Natural killer cell (primary cell): ENCODE measurements at places on chromosomes 7 and 10. TPM values are rescaled to one million over a fixed set of nuclear protein-coding genes. Genes with fewer than 3 reads are reported as not detected.

- no peaks in the 10 kb centered on the region for H3K36me3 ChIP-seq
- no peak for DNase-seq
These were observed 25.0 kb downstream of the GPR22 start for GRCh38 chr7:107494884-107495283.

- H3K27ac ChIP-seq: no peak overlapping the region
- H3K4me1 ChIP-seq: no peaks in the 10 kb centered on the region
- no peaks in the 10 kb centered on the region for H3K27me3 ChIP-seq
- no peak overlapping the region for H3K4me3 ChIP-seq
These were observed 363.7 kb upstream of the PODXL start for GRCh38 chr7:131919920-131920709.

DNA sequence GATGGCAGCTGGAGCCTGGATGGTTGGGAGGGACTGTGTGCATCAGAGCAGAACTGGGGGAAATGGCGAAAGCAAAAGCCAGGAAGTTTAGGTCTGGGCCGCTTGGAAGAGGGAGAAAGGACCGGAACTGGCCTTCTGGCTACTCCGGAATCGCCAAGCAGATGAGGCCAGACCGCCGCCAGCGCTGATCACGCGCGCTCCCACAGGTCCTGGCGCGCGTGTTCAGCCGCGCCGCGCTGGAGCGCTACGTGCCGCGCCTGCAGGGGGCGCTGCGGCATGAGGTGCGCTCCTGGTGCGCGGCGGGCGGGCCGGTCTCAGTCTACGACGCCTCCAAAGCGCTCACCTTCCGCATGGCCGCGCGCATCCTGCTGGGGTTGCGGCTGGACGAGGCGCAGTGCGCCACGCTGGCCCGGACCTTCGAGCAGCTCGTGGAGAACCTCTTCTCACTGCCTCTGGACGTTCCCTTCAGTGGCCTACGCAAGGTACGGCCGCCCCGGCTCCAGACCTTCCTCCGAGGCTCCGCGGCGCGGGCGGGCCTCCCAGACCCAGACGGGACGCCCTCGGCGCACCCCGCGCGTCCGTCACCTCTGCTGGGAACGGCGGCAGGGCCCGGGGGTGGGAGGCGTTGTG is 2.0 kb downstream of the CYP26C1 start:
- H3K36me3 ChIP-seq: peaks cover 3% of the 10 kb centered on the region
- H3K4me1 ChIP-seq: peaks cover 19% of the 10 kb centered on the region
- DNase-seq: no peak
- H3K27me3 ChIP-seq: peaks cover 7% of the 10 kb centered on the region
- H3K27ac ChIP-seq: no peak overlapping the region

- H3K27me3 ChIP-seq: no peaks in the 10 kb centered on the region
- no peak overlapping the region for H3K4me3 ChIP-seq
- H3K4me1 ChIP-seq: no peaks in the 10 kb centered on the region
These were observed 96.5 kb upstream of the SLC26A5 start for GRCh38 chr7:103542470-103542869.

- peak; percentile 34 for DNase-seq
- peaks cover 46% of the 10 kb centered on the region for H3K4me1 ChIP-seq
- H3K27me3 ChIP-seq: peaks cover 55% of the 10 kb centered on the region
- no peak overlapping the region for H3K4me3 ChIP-seq
- no peaks in the 10 kb centered on the region for H3K36me3 ChIP-seq
These were observed 5.8 kb downstream of the LBX1 start for GRCh38 chr10:101223274-101224059.

GRCh38 chr10:12833451-12833850 is 168.1 kb downstream of the CCDC3 start:
- no peaks in the 10 kb centered on the region for H3K36me3 ChIP-seq
- DNase-seq: no peak
- no peaks in the 10 kb centered on the region for H3K27me3 ChIP-seq
- no peak overlapping the region for H3K27ac ChIP-seq
- H3K4me1 ChIP-seq: no peaks in the 10 kb centered on the region
- no peak overlapping the region for H3K4me3 ChIP-seq

GRCh38 chr7:79979437-79979836 is 155.2 kb upstream of the GNAI1 start:
- no peak overlapping the region for H3K27ac ChIP-seq
- H3K27me3 ChIP-seq: no peaks in the 10 kb centered on the region
- DNase-seq: no peak
- H3K4me3 ChIP-seq: no peak overlapping the region
- no peaks in the 10 kb centered on the region for H3K36me3 ChIP-seq
- H3K4me1 ChIP-seq: no peaks in the 10 kb centered on the region

DNA sequence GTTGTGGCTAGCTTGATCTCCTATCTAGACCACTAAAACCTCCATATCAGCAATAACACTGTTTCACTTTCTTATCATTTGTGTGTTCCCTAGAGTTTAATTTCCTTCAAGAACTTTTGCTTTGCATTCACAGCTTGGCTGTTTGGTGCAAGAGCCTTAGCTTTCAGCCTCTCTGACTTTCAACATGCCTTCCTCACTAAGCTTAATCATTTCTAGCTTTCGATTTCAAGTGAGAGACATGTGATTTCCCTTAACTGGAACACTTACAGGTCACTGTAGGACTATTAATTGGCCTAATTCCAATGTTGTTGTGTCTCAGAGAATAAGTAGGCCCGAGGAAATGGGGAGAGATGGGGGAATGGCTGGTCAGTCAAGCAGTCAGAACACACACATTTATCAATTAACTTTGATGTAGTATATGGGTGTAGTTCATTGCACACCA is 10.6 kb upstream of the BPGM start:
- H3K27ac ChIP-seq: peak overlapping the region; percentile 72
- no peak overlapping the region for H3K4me3 ChIP-seq
- H3K36me3 ChIP-seq: no peaks in the 10 kb centered on the region
- DNase-seq: peak; percentile 32
- peaks cover 3% of the 10 kb centered on the region for H3K27me3 ChIP-seq
- no peaks in the 10 kb centered on the region for H3K4me1 ChIP-seq

GRCh38 chr10:42943025-42943818 is 133.6 kb upstream of the RET start:
- no peak overlapping the region for H3K4me3 ChIP-seq
- no peaks in the 10 kb centered on the region for H3K36me3 ChIP-seq
- H3K4me1 ChIP-seq: no peaks in the 10 kb centered on the region
- no peak for DNase-seq
- no peak overlapping the region for H3K27ac ChIP-seq

DNA sequence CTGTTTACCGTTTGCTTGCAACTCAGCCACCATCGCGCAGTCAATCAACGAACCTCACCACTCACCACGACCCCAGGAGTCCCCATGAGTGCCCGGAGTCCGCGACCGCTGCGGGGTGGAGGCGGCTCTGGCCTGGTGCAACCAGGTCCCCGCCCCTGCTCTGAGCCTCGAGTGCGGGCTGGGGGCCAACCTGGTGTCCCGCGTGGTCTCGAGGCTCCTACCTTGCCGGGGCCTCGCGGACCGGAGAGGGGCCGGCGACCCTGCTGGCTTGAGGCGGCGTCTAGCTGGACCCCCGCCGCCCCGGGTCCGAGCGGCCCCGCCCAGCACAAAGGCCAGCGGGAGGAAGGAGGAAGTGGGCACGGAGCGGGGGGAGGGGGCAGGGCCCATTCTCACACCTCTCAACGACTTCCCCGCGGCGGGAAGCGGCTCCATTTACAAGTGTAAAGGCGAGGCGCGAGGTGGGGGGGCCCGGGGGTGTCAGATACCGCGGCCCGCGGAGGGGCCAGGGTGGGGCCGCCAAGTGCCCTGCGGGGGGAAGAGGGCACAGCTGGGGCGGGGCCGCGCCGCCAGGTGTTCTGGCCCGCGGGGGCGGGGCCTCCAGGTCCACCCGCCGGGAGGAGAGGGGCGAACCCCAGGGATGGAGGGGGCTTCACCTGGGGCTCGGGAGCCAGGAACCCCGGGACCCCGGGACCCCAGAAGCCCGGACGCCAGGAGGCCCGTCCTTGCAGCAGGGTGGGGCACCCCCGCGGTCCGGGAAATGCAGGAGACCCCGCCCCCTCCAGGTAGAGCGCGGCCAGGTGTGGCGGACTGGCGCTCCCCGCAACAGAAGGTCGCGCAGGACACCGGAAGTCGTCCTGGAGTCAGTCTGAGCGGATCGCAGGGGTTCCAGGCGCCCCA is 8.6 kb downstream of the CTBP2 start:
- H3K27ac ChIP-seq: peak overlapping the region; percentile 56
- H3K4me3 ChIP-seq: peak overlapping the region; percentile 20
- peaks cover 81% of the 10 kb centered on the region for H3K4me1 ChIP-seq
- H3K27me3 ChIP-seq: no peaks in the 10 kb centered on the region
- peak; percentile 23 for DNase-seq
- H3K36me3 ChIP-seq: peaks cover 2% of the 10 kb centered on the region

DNA sequence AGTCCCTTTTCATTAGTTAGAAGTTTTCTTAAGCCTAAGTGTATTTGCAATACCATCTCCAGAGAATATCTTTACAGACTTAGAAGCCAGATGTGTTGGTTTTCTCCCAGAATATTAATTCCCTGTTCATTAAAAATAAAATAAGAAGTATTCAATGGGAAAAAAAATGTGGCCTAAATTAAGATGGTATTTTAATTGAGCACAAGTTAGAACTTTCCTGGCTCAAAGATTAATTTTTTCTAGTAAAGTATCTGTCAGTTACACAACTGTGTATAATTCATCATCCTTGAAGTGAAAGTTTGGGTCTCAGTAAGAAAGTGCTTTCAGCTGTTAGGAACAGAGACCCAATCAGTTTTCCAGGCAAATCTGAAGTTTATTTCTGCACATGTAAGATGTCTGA is 1179.5 kb upstream of the C7orf33 start:
- H3K27ac ChIP-seq: no peak overlapping the region
- no peak for DNase-seq
- H3K36me3 ChIP-seq: no peaks in the 10 kb centered on the region

DNA sequence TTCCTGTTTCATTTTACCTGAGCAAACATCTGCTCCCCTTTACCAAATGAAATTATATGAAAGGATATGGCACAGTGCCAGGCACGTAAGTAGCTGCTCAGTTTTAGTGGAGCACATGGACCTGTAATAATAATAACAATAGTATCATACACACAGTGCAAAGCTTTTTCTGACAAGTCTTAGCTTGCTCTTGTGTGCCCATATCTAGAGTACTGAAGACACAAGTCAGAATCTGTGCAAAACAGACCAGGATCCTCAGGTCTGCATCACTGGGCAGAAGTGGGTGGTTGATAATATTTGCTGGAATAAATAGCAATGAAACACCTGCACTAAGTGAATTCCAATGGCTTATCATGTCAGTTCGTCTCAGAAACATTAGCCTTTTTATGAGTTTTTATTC is 85.5 kb upstream of the DKK1 start:
- no peak for DNase-seq
- no peaks in the 10 kb centered on the region for H3K27me3 ChIP-seq
- H3K4me1 ChIP-seq: no peaks in the 10 kb centered on the region
- no peak overlapping the region for H3K27ac ChIP-seq
- H3K4me3 ChIP-seq: no peak overlapping the region

Gene NDUFA5
- total RNA-seq: 51.2 TPM

Gene RASSF4
- 99.8 TPM for total RNA-seq

Gene MIOS
- total RNA-seq: 28.9 TPM

Gene ZNF425
- total RNA-seq: 1.7 TPM

Gene VSTM4
- total RNA-seq: 0.45 TPM

Gene LIPF
- total RNA-seq: not detected

Gene ARMC3
- not detected for total RNA-seq
